ENCODE measurements at places on chromosomes 12 and 14.

DNA sequence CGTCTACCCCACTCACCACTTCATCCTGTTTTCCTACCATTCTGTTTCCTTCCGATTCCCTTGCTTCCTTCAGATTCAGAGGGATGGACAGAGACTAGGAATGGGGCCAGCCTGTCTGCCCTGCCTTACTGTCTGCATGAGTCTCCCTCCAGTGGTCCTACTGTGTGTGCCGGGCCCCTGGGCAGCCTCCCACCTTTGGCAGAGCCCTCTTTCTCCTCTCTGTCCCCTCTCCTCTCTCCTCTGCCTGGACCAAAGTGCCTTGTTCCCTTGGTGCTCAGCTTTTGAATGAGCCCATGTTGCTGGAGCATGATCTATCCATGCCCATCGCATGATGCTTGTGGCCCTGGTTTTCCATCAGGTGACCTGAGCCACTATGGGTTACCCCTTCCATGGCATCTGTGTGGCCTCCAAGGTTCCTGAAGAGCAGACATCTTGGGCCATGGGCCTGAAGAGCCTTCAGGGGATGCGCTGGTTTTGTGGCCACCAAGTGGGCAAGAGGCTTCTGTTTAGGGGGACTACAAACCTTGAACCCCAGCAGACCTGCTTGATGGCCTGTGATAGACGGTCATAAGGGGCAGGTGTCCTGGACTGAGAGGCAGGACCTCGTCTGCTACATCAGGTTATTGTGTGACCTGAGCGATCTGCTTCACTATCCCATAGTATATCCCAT lies 54.2 kb upstream of the BCL11B start:
- no peak for DNase-seq

DNA sequence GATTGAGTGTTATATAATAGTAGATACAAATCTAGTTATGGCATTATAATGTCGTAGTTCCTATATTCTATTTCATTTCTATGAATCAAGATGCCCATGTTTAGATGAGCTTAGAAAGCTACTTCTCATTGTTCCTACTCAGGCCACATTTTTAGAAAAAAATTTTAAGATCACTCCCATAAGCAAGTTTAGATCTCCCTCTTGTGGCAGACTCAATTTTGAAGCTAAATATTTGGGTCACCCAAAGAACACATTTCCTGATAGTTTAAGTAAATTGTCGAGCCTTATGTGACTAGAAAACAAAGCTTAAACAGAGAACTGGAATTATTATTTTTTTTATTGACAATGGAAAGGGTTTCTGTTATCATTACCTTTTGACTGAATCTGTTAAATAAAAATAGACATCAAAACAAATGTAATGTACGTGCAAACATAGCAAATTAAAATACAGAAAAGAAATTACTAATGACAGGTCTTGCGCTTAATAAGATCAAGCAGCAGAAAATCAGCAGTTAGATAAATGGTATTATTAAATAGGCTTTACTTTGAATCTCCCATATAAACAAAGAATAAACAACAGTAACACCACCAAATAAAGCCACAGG lies 180.2 kb downstream of the ACSS3 start:
- DNase-seq, result no peak

DNA sequence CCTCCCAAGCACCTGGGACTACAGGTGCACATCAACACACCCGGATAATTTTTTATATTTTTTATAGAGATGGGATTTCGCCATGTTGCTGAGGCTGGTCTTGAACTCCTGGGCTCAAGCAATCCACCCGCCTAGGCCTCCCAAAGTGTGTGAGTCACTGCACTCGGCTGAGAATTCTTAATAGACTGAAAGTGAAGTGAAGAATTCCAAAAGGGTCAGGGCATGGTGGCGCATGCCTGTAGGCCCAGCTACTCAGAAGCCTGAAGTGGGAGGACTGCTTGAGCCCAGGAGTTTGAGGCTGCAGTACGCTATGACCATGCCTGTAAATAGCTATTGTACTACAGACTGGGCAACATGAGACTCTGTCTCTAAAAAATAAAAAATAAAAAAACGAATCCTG lies 43.7 kb downstream of the TCHP start:
- no peak for DNase-seq

DNA sequence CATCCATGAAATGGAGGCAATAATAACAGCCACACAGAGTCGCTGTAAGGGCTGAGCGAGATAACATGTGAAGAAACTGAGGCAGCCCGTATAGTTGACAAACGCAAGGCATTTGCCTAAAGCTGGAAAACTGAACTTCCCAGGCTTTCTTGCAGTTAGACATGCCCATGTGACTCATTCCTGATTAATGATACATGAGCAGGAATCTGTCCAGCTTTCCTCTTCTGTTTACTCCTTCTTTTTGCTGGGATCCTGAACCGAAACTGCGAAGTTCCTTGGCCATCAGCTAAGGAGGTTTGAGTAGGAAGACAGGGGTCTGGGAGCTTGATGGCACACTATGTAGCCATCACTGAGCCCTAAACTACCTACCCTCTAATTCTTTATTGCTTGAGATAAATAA lies 52.2 kb downstream of the ST8SIA1 start:
- no peak for DNase-seq

DNA sequence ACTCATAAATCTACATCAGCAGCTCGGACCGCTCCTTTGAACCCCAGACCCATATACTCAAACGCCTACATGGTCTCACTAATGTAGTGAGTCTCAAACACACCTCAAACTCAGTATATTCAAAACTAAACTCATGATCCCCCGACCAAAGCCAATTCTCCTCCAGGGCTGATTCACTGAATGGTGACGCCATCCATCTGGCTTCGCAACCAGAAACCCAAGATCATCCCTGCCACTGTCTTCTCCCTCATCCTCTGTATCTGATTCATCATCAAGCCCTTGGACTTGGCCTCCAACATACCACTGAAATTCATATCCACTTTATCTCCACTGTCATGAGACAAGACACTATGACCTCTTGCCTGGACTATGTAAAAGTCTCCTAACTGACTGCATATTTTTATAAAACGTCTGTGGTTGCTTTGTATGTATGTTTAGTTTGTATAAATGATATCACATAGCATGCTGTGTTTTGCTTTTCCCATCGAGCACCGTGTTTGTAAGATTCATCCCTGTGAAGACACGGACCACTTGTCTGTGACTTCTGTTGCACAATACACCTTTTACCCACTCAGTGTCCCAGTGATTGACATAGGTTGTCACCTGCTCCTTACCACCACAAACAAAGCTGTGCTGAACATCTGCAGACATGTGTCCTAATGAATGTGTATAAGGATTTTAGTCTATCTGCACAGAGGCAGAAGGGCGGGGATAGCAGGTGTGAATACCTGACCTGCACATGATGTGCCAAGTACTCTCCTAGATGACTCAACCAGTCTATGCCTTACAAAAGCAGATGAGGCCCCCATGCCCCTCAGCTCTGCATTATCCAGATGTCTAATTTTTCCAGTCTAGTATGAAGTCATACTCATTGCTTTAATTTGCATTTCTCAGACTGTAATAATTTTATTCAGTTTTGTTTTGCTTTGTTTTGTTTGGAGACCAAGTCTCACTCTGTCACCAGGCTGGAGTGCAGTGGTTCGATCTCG lies 76.9 kb downstream of the VWF start:
- no peak for DNase-seq

DNA sequence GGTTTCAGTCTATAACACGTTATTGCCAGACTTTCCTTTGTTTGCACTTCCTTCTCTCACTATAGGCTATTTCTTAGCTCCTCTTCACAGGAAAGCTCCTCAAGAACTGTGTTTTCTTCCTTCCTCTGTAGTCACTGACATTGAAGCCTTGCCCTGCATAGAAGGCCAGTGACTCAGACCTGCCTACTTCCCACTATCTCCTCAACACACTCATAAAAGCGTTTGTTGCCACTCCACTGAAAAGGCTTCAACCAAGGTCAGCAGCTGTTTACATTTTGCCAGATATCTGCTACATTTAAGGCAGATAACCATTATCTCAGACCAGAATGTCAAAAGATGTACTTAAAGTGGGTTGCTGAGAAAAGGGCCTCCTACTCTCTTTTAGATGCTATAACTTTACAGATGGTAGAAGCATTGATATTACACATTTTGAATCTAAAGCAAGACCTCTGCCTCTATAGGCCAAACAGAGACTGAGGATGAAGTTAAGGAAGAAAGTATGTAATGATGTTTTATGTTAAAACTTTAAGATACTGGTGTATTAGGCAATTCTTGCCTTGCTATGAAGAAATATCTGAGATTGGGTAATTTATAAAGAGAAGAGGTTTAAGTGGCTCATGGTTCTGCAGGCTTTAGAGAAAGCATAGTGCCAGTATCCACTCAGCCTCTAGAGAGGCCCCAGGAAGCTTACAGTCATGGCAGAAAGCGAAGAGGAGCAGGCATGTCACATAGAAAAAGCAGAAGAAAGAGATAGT lies 233.3 kb upstream of the FLRT2 start:
- no peak for DNase-seq

DNA sequence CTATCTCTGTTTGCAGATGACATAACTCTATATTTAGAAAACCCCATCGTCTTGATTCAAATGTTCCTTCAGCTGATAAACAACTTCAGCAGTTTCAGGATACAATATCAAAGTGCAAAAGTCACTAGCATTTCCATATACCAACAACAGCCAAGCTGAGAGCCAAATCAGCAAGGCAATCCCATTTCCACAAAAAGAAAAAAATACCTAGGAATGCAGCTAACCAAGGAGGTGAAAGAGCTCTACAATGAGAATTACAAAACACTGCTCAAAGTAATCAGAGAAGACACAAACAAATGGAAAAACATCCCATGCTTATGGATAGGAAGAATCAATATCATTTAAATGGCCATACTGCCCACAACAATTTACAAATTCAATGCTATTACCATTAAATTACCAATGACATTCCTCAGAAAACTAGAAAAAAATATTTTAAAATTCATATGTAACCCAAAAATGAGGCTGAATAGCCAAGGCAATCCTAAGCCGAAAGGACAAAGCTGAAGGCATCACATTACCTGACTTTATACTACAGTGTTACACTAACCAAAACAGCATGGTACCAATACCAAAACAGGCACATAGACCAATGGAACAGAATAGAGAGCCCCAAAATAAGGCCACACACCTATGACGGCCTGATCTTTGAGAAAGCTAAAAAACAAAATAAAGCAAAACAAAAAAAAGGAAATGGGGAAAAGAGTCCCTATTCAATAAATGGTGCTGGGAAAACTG lies 901.7 kb downstream of the LRFN5 start:
- no peak for DNase-seq

DNA sequence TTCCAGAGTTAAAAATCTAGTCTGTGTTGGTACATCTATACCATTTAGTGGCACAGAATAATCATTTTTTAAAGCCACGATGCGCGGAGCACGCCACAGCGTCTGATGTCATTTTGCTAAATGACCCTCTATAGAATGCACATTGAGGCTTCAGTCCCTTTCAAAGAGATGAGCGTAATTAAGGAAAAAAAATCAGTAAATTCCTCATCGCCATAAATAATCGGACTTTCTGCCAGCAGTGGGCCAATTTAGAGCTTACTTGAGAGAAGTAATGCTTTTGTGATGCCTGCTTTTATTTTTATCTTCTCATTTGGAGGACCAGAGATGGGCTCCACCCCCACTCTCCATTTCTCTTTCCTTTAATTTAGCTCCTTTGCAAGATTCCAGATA lies 4.0 kb downstream of the ASCL1 start:
- no peak for DNase-seq

GRCh38 chr12:8947737-8948136 lies 1.7 kb downstream of the M6PR start:
- DNase-seq, result no peak
